Psoas muscle (tissue), 8 donors: ENCODE measurements at places on chromosomes 1 and 21.

GRCh38 chr1:170910273-170910672 is 25.1 kb upstream of the MROH9 start:
- H3K36me3 ChIP-seq = no peaks in the 10 kb centered on the region
- no peaks in the 10 kb centered on the region for H3K4me1 ChIP-seq
- DNase-seq = no peak
- H3K27me3 ChIP-seq = no peaks in the 10 kb centered on the region
- no peak overlapping the region for H3K4me3 ChIP-seq

GRCh38 chr1:222798975-222799374 is 15.9 kb upstream of the DISP1 start:
- no peak overlapping the region for H3K27ac ChIP-seq
- H3K4me1 ChIP-seq = no peaks in the 10 kb centered on the region
- no peaks in the 10 kb centered on the region for H3K36me3 ChIP-seq

DNA sequence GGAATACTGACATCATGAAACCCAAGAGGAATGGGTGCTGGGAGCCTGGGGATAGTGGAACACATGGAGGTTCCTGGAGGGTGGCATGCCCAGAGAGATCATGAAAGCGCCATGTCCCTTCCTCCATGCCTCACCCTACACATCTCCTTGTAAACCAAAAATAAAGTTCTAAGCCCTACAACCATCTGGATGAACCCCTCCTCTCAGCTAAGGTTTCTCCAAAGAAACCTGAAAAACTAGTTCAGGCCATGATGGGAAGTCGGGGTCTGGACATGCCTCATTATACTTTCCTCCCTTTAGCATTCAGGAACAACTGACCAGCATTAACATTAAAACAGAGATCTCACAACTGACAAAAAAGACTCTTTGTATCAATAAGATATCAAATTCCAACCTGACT is 68.5 kb downstream of the ACBD6 start:
- no peak overlapping the region for H3K4me3 ChIP-seq
- DNase-seq = no peak
- no peak overlapping the region for H3K27ac ChIP-seq

GRCh38 chr1:68953311-68953710 is 456.4 kb upstream of the DEPDC1 start:
- no peaks in the 10 kb centered on the region for H3K36me3 ChIP-seq
- no peak for DNase-seq
- no peak overlapping the region for H3K27ac ChIP-seq
- H3K4me3 ChIP-seq = no peak overlapping the region
- H3K27me3 ChIP-seq = no peaks in the 10 kb centered on the region
